Tibial nerve (tissue), 4 donors: ENCODE measurements at places on chromosomes 6 and 20. TPM values are rescaled to one million over a fixed set of nuclear protein-coding genes. Genes with fewer than 3 reads are reported as not detected.

Gene DOK5
- 11.3 TPM for total RNA-seq

Gene EPPIN
- not detected for total RNA-seq

Gene OSTM1
- 71.4 TPM for total RNA-seq

Gene MAK
- total RNA-seq, result not detected

Gene MYCT1
- 21.2 TPM for total RNA-seq

Gene SLC17A2
- not detected for total RNA-seq

Gene RBBP8NL
- not detected for total RNA-seq

Gene CLPSL1
- not detected for total RNA-seq

Gene MAPK13
- 2.7 TPM for total RNA-seq

Gene YTHDF1
- total RNA-seq, result 24.5 TPM

Gene GNAS
- total RNA-seq, result 621 TPM

Gene HUS1B
- total RNA-seq, result 3.3 TPM

Gene BAG2
- total RNA-seq, result 5.4 TPM

Gene ZNF217
- 22.4 TPM for total RNA-seq

Gene TGM3
- total RNA-seq, result not detected

Gene ERGIC3
- total RNA-seq, result 136 TPM

Gene TNNC2
- 12.0 TPM for total RNA-seq
